GM23338 (cell line): ENCODE measurements at places on chromosomes 2 and 18. TPM values are rescaled to one million over a fixed set of nuclear protein-coding genes. Genes with fewer than 3 reads are reported as not detected.

DNA sequence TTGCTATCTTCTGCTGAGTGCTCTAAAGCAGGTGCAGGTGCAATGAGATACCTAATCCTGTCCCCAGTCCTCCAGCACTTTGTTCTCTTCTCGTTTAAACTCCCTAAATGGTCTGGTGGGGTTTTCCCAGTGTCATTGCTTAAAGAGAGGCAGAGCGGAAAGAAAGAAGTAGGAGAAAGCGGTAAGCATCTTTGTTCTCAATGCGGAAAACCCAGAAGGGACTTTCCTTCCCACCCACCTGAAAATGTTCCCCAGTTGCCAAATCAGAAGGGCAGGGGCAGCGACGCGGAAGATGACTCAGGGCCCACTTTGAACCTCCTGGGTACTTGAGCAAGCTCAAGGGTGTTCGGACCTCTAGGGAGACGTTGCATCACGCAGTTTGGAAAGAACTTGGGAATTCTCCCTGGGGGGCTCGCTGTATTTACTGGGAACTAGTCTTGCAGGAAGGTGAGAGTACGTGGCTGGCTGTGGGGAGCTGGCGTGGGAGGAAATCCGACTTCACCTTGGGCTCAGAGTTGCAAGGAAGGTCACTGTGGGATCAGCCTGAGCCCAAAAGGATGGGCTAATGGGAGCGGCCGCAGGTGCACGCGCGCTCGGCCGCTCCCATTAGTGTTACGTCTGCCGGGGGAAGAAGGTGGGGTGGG is 589 bp upstream of the SGPP2 start:
- peak; percentile 41 for DNase-seq

GRCh38 chr2:235569837-235570236 is 76.0 kb downstream of the AGAP1 start:
- no peak for DNase-seq

DNA sequence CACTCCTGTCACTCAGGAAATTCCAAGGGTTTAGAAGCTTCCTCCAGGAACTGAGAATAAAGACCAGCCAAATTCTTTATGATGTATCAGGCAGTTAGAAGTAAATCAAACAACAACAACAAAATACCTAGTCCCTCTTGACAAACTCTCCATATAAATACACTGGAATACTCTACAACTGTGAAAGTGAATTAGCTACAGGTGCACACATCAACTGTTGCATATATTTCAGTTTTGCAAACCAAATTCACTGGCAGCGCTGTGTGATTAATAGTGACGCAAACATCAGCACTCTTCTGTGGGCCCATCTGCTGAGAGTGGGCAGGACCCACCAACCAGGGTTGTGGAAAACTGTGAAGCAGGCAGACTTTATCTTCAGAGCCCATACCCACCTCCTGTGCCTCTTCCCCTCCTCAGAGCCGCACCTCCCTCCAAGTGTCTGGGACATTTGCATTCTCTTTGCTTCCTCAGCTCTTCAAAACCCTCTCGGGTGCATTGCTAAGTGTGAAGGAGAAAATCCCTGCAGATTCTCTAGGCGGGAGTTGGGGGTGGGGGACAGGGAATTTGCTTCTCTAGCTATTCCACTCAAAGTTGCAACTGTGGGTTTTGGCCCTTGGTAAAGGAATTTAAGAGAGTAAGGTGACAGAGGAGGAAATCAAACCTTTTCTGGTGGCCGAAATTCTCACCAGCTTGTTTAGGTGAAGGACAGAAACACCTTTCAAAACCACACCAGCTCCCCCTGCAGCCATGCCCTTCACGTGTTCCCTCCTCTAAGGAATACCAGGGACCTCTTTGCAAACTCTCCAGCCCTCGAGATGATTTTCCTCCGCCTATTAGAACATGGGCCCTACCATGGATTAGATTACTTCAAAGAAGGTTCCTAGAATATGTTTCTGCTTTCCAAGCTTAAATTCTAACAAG is 119.3 kb downstream of the MRO start:
- DNase-seq, result peak; percentile 20

DNA sequence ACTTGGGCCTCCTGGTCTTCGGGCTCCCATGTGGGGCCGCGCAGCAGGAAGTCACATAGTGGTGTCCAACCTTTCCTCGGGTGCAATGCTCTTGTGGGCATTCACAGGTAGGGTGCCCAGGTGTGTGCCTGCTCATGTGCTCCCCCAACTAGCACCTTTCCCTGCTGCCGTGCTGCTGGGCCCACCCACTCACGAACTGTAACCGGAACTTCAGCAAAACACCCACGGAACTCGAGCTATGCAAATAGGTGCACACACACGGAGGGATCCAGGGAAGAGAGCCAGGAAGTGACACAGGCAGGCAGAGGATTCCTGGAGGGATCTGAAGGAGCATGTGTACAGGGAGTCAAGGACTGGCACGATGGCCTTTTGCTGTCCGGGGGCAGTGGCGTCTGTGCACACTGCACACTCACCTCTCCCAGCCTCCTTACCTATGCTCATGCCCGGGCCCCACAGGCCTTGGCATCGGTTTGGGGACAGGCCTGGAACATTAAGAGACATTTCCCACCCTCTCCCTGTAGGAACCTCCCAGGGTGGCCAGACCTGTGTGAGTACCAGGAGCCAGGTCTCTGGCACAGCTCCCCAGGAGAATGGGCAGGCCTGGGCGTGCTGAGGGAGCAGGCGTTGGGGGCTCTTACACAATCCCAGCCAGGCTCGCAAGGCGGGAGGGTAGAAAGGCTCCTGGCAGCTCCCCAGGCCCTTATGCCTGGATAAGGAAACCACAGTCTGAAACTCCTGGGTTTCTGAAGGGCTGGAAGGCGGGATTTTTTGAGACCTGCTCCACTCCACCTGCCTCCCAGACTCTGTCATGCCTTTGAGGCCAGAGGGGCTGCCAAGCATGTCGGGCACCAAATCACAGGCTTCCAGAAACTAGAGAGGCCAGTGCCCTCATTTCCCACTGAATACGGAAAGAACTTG is 6.6 kb upstream of the PTMA start:
- no peak for DNase-seq

The LRRTM4 gene
- 14.8 and 15.4 TPM in 2 replicates for total RNA-seq

The SERPINB12 gene
- not detected in 2 replicates for total RNA-seq
